Stimulated activated CD4-positive, alpha-beta T cell treated with anti-CD3 and anti-CD28 coated beads, Interleukin-2, amount 100 ng/mL, for 24 hours (primary cell): ENCODE measurements at places on chromosomes 11 and 22.

DNA sequence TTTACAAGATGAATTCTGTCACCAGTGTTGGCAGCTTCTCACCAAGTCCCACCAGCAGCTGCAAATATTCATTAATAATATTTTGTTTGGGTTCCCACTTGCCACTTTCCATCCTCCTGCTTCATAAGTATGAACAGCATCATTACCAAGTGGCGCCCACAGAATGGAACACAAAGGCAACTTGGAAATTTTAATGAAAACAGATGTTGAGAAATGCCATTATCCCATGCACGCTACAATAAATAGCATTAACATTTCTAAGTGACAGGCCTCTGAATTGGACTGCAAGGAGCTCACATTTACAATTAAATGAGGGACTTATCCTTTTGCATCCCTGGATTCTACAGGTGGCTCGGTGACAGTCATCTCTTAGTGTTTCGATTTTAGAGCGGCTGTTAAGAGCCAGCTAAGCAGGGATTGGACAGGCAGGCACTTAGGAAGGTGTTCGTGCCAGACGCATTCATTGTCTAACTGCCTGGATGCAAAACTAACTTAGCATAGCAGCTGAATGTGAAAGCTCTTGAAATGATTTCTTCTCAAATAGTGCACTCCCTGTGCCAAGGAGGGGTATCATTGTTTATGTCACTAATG lies 170.3 kb downstream of the KIRREL3 start:
- no peak for DNase-seq

- DNase-seq = no peak
These were observed 95.5 kb upstream of the TMEM45B start for GRCh38 chr11:129720156-129720555.

GRCh38 chr11:59556917-59557348 lies 45.6 kb downstream of the OR4D9 start:
- no peak for DNase-seq

DNA sequence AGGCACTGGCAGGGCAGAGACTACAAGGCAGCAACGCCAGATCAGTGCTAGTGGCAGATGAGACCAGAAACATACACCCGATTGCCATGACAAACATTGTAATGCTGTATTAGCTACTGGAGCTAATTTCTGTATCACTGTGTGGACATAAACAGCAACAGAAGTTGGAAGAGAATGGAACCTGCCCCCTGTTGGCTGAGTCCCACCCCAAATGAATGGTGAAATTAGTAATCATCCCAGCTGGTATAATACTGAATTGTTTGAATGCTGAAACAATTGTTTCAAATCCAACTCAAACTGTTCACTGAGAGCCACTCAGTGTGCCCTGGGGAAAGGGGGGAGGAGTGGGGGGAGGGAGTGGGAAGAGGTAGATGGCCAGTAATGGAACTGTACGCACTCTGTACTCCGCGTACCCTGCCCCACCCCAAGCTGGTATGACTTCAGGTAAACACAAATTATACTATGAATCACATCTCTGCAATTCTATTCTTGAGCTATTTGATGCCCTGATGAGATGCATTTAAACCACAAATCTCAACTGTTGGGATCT lies 11.2 kb upstream of the BIRC3 start:
- no peak for DNase-seq

GRCh38 chr11:69365558-69365957 lies 71.6 kb downstream of the MYEOV start:
- no peak for DNase-seq
